ENCODE measurements at places on chromosomes 12 and 14.

GRCh38 chr14:49972131-49972671, 79.3 kb downstream of the ARF6 start:
- no peak for DNase-seq

DNA sequence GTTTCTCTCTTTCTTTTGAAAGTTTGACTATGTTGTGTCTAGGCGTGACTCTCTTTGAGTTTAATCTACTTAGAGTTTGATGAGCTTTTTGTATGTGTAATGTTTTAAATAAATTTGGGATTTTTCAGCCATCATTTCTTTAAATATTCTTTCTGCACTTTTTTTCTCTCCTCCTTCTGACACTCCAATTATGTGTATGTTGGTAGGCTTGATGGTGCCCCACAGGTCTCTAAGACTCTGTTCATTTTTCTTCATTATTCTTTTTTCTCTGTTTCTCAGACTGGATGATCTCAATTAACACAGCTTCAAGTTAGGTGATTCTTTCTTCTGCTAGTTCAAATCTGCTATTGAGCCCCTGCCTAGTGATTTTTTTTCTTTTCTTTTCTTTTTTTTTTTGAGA, 14.5 kb upstream of the CCND2 start:
- no peak for DNase-seq

DNA sequence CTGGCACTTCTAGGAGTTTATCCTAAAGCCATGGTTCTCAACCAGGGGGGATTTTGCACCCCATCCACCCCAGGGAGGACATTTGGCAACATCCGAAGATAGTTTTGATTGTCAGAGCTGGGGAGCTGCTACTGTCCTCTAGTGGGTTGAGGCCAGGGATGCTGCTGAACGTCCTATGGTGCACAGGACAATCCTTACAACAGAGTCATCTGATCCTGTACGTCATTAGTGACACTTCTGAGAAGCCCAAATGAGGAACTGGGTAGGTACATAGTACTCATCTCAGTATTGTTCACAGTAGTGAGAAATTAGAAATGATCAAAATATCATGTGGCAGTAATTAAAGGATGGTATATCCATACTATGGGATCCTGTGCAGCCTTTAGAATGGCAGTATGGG, 185.1 kb downstream of the CHST11 start:
- no peak for DNase-seq

DNA sequence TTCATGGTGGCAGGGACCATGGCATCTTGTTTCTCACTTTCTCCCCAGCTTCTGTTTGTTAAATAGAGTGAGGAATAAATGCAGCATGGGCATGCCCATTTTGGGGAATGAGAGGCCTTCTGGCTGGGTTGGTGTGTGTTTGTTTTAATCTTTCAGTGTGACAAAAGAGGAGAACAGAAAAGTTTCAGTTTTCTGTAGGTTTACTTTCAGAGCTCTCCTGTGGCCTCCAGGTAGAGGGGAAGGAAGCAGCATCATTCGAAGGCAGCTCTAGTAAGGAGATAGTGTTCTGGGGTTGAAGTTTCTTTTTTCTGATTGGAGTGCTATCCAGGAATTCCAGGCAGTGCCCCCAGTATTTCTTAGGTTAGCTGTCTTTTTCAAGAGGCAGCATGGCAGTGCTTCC, 15.3 kb downstream of the MSRB3 start:
- DNase-seq: no peak

- DNase-seq: no peak
Measured at GRCh38 chr14:64520699-64521098, 16.1 kb downstream of the ZBTB1 start.

GRCh38 chr12:69397978-69398377, 38.4 kb downstream of the YEATS4 start:
- no peak for DNase-seq

- DNase-seq: no peak
Measured at GRCh38 chr12:99911967-99912366, 72.8 kb downstream of the ANKS1B start.

DNA sequence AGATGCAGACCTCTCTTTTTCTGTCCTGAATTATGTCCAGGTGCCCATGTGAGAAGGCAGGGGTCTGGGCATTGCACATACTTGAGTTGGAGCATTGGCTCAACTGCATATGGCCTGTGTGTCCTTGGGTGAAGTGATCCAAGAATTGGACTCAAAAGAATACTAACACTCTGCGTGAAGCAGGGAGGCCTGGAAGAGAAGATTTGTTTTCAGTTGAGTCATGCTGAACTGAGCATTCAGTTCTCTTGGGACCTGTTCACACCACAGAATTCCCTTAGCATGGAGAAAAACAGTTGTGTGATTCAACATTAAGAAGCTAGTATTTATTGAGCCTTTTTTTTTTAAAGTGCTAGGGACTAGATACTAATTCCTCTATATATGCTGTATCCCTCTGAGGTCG, 164.7 kb upstream of the TBX3 start:
- DNase-seq: no peak

GRCh38 chr12:8629486-8630033, 16.9 kb upstream of the AICDA start:
- no peak for DNase-seq

DNA sequence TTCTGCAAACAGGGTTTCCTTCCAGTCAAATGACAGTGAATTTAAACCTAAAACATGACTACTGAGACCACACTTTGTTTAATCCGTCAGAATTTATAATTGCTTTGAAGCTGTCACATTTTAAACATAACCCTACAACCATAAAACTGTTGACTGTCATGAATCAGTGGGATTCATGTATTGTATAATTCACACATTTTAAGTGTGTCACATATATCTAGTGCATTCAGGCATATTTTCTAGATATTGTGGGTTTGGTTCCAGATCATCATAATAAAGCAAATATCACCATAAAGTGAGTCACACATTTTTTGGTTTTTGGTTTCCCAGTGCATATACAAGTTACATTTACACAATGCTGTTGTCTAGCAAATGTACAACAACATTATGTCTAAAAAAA, 304.4 kb downstream of the TMEM132D start:
- no peak for DNase-seq

DNA sequence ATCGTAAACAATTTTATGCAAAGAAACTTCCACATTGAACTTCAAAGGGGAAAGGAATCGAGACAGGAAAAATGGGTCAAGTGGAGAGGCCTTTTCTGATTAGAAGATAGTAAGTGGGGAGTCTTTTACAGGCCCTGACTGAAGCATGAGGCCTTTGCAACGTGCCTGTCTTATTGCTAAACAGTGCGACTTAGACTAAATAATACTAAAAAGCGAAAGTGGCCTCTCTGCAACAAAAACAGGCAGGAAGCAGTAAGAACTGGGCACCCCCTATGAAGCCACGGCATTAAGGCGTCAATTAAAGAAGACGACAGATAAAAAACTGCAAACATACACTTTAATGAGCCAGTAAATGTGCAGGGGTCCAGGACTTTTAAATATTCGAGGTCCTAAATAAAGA, 283.4 kb upstream of the GRIP1 start:
- DNase-seq: no peak

- no peak for DNase-seq
Measured at GRCh38 chr12:110266381-110266960, 14.6 kb upstream of the ATP2A2 start.

DNA sequence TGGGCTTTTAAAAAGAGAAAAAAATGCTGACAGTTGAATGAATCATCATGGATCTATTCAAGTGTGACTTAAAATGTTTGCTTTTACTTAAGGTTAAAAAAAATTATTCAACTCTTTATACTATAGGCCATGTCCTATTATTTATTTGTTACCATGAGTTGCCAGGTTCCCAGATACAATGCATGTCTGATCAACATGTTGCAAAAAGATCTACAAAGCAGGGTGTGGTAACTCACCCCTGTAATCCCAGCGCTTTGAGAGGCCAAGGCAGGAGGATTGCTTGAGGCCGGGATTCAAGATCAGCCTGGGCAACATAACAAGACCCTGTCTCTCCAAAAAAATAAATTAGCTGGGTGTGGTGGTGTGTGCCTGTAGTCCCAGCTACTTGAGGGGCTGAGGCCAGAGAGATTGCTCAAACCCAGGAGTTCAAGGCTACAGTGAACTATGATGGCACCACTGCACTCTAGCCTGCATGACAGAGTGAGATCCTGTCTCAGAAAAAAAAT, 460.8 kb downstream of the BCAT1 start:
- no peak for DNase-seq

DNA sequence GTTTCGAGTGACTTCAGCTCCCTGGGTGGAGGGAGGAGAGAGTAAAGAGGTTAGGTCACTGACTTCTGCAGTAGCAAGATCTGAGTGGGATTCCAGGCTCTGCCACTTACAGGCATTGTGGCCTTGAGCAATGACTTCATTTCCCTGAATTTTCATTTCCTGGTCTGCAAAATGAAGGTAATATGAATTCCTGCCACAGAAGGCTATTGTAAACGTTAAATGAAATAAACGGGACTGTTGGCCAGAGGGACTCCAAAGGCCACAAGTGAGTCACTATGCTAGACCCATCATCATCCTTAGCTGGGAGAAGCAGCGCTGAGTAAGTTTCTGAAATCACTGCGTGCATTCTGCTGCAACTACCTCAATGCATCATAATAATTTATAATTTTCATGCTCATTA, 807.8 kb downstream of the AACS start:
- no peak for DNase-seq

DNA sequence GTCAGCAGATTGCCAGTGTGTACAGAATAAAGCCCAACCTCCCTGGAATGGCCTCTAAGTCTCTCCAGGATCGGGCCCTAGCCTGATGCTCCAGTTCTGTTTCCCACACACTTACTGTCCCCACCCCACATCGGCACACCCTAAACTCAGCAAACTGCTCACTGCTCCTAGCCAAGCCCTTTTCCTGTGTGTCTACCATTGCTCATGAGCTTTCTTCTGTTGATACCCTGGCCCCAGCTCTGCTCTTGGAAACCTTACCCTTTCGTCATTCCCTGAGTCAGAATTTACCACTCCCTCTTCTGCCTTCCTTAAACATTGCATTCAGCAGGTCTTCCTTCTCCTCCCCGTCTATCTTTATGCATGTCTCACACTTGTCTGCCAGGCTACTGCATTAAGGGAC, 158.9 kb downstream of the TMX1 start:
- no peak for DNase-seq

- DNase-seq: no peak
Measured at GRCh38 chr14:26444822-26445221, 153.0 kb downstream of the NOVA1 start.

GRCh38 chr12:88856201-88856600, 275.9 kb upstream of the KITLG start:
- DNase-seq: no peak

DNA sequence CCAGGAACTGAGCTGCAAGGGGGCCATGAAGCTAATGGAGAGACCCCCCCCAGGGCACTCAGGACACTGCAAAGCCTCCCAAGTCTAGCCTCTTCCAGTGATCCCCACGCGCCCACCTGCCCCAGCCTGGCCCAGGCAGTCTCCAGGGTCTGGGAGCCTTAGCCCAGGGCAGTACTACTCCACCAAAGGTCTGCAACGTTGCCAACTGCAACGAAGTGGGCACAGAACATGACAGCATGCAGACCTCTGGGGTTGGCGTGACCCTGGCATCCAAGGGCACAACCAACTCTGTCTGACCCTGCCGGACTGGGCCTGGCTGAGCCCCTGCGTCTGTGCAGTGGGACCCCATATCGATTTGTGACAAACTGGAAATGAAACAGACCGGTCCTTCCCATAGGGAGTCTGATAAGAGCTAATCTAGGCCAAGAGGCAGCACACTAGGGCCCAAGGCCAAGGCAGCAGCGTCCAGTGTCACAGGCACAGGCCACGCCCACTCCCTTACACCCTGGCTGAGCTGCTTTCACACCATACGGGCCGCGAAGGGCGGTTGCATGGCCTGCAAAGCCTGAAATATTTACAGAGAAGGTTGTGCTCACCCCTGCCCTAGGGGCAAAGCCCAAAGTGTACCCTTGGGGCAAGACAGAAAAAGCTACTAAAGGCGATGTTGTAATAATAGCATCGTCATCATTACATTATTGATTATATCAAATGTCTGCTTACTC, 76.7 kb downstream of the NCOR2 start:
- peak; percentile 97 for DNase-seq

DNA sequence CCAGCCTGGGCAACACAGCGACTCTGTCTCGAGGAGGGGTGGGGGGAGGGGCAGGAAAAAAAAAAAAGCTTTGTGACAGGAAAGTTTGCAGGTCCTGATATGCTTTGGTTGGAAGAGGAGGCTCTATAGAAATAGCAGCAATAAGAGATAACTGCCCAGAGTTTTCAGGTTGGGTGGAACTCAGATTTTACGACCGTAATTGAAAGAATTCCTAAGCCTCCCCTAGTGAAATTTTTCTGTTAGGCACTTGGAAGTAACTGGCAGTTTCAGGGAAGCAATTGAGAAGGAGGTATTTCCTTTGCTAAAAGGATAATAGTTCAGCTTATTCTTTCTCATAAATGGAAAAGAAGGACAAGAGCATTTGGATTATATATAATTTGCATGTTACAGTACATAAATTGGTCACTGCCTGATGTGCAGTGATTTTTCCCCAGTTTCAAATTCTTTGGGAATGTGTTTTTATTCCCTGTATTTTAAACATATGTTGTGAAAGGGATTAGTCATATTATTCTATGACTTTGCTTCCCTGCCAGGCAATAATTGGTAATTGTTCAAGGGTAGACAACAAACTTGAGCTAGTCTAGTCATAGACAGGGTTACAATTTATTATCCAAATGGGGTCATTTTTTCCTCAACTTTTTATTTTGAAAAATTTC, 452.8 kb downstream of the AEBP2 start:
- no peak for DNase-seq

GRCh38 chr12:130877333-130877732, 5.5 kb downstream of the RAN start:
- DNase-seq: no peak

Data from erythroblast (primary cell).